ENCODE measurements at places on chromosomes 3 and 15.

DNA sequence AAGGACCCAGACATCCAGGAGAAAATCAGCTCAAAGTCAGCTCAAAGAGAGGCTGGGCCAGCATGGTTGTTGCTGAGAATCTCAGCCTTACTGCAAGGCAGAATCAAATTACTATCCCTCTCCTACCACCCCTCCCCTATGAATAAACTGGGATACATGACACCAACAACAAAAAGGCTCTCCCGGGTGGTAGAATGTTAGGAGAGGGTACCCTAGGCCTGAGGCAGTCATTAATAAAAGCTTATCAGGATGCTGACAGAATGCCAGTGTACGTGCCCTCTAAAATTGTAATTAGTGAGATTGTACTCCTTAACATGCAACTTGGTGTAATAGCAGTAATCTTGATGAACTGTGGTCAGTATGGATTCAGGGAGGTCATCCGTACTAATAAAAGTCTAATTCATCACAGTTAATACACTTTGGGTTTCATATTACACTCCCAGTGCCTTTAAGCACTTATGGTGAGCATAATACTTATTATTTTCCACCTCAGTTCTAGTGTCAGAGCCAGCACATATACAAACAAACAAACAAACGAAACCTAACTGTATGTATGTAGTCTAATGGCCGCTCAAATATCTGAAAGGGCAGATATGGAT lies 76.5 kb downstream of the B3GALNT1 start:
- peaks cover 21% of the 10 kb centered on the region for H3K27me3 ChIP-seq
- H3K4me1 ChIP-seq, result peaks cover 14% of the 10 kb centered on the region
- no peak for DNase-seq
- peaks cover 17% of the 10 kb centered on the region for H3K36me3 ChIP-seq
- H3K27ac ChIP-seq, result no peak overlapping the region

DNA sequence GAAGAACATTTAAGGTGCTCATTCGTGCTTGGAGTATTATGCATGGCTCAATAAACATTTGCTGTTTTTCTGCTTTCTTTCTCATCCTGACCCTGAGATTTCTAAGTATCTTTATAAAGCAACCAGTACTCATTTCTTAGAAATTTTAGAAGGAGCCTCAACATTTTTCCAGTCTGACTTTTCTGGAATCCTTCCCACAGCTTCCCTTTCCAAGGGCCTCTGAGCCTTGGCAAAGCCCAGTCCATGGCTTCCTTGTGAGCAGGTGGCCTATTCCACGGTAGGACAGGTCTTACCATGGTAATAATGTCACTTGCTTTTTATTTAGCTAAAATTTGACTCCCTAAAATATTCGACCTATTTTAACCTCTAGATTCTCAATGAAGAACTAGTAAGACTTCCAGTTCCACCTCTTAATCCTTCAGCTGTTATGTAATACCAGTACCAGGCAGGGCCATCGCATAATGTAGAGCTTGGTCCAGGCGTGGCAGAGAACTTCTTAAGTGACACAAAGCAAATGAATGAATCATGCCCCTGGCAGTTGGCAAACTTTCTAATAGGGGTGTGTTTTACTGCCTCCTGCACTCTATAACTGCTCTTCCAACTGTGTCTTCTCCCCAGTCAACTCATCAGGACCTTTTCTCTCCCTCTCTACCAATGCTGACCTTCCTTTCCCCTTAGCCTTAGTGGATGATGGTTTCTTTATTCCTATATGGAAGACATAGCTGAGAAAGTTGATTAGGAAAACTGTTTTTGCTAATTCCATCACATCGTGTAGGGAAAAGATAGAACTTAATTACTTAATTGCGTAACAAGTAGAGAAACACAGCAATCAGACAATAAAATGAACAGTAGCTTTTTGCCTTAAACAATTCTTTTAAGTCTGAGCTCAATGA lies 894 bp upstream of the TM4SF4 start:
- peak overlapping the region; percentile 87 for H3K4me3 ChIP-seq
- peaks cover 5% of the 10 kb centered on the region for H3K36me3 ChIP-seq
- no peaks in the 10 kb centered on the region for H3K27me3 ChIP-seq
- DNase-seq, result no peak

DNA sequence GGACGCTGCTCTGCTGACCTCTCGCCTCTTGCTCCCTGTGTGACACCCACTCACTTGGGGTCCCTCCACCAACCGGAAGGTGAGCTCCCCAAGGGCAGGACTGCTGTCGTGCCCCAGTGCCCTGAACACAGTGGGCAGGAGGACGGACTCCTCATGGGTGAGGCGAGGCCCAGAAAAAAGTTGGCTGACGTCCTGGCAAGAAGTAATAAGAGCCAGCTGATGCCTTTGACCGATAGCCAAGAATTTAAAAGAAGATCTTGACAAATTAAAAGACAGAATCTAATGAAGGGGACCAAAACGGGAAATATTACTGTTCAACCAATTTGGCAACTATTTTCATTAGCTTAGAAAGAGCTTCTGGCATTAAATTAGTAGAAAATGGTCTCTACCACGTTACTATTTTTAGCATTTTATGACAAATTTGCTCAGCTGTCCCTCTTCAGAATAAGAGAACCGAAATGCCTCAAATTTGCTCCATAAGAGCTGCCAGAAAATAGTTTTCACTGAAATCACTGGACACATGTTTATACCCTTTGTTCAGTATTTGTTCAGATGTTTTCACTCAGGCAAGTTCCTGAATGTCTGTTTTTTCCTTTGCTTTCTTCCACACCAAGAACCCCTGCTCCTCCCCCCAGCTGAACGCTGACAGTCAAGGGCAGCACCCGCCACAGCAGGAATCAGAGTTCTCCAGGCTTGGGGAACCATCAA lies 60.5 kb downstream of the XXYLT1 start:
- H3K27ac ChIP-seq, result peak overlapping the region; percentile 85
- no peaks in the 10 kb centered on the region for H3K27me3 ChIP-seq
- H3K4me1 ChIP-seq, result peaks cover 2% of the 10 kb centered on the region
- DNase-seq, result no peak
- H3K4me3 ChIP-seq, result no peak overlapping the region

GRCh38 chr3:137709011-137709601 lies 55.0 kb upstream of the SOX14 start:
- no peak for DNase-seq
- no peak overlapping the region for H3K4me3 ChIP-seq
- H3K4me1 ChIP-seq, result no peaks in the 10 kb centered on the region
- H3K27me3 ChIP-seq, result peaks cover 46% of the 10 kb centered on the region

DNA sequence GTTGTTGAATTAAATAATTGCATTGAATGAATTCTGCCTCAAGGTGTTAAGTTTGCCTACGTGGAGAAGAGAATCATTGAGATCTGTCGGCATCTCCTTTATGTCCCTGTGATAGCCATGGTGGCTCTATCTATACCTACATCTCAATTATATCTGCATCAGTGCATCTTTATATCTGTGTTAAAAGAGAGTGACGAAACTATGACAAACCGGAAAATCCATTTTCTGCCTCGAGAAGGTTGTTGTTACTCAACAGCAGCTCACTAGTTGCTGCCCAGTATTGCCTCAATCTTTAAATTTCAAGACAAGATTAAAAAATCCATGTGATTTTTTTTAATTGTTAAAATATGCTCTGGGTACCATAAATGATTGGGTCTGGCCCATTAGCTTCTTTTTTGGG lies 58.7 kb downstream of the GUCA1C start:
- DNase-seq, result no peak
- no peaks in the 10 kb centered on the region for H3K36me3 ChIP-seq
- peaks cover 4% of the 10 kb centered on the region for H3K4me1 ChIP-seq

GRCh38 chr15:76169018-76169417 lies 109.2 kb downstream of the TMEM266 start:
- no peaks in the 10 kb centered on the region for H3K4me1 ChIP-seq
- H3K27ac ChIP-seq, result no peak overlapping the region
- no peaks in the 10 kb centered on the region for H3K36me3 ChIP-seq
- H3K4me3 ChIP-seq, result no peak overlapping the region

DNA sequence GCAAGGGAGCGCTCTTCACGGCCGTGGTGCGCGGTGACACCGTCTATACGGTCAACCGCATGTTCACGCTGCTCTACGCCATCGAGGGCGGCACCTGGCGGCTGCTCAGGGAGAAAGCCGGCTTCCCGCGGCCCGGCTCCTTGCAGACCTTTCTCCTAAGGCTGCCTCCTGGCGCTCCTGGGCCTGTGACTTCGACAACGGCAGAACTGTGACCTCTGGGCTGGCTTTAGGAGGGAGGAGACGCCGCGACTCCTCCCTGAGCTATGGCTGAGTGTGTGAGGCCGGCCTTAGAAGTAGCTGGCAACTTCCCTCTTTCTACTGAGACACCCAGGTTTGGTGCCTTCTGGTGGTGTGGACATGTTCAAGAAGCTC lies 1.4 kb downstream of the KBTBD13 start:
- H3K27ac ChIP-seq, result peak overlapping the region; percentile 85
- H3K27me3 ChIP-seq, result peaks cover 47% of the 10 kb centered on the region
- H3K36me3 ChIP-seq, result no peaks in the 10 kb centered on the region
- peaks cover 9% of the 10 kb centered on the region for H3K4me1 ChIP-seq
- H3K4me3 ChIP-seq, result no peak overlapping the region

- no peaks in the 10 kb centered on the region for H3K27me3 ChIP-seq
- no peaks in the 10 kb centered on the region for H3K4me1 ChIP-seq
- H3K36me3 ChIP-seq, result peaks cover 21% of the 10 kb centered on the region
- no peak overlapping the region for H3K27ac ChIP-seq
- DNase-seq, result no peak
- H3K4me3 ChIP-seq, result no peak overlapping the region
Observed at GRCh38 chr15:81642451-81642990, 268.5 kb upstream of the TMC3 start.

- no peak for DNase-seq
- H3K4me1 ChIP-seq, result peaks cover 18% of the 10 kb centered on the region
- H3K4me3 ChIP-seq, result no peak overlapping the region
- no peaks in the 10 kb centered on the region for H3K27me3 ChIP-seq
- no peak overlapping the region for H3K27ac ChIP-seq
Observed at GRCh38 chr15:74593122-74593521, 22.5 kb upstream of the CLK3 start.

DNA sequence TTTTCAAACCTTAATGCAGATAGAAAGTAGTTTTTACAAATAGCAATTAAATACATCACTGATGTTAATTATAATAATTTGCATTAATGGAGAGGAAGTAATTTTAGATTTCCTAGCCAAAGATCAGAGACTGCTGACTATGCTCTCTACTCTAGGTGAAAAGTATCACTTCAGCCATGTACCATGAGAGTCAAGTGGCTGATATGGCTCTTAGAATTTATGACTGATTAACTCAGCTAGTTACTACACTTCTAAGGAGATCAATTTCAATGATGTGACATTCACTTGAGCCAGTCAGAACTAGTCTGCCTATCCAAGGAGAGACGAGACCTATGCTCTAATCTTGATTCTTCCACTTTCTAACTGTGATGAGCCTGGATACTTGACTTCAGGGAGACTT lies 405.7 kb upstream of the RORA start:
- H3K36me3 ChIP-seq, result no peaks in the 10 kb centered on the region
- no peak for DNase-seq
- H3K4me1 ChIP-seq, result no peaks in the 10 kb centered on the region

- H3K4me1 ChIP-seq, result no peaks in the 10 kb centered on the region
- no peak overlapping the region for H3K4me3 ChIP-seq
- no peak for DNase-seq
- no peaks in the 10 kb centered on the region for H3K36me3 ChIP-seq
Observed at GRCh38 chr3:147161833-147162232, 244.5 kb downstream of the ZIC4 start.

GRCh38 chr3:123008840-123009239 lies 18.7 kb downstream of the SEMA5B start:
- no peaks in the 10 kb centered on the region for H3K36me3 ChIP-seq
- DNase-seq, result no peak
- H3K4me3 ChIP-seq, result no peak overlapping the region
- H3K27ac ChIP-seq, result no peak overlapping the region
- peaks cover 2% of the 10 kb centered on the region for H3K4me1 ChIP-seq
- peaks cover 10% of the 10 kb centered on the region for H3K27me3 ChIP-seq

- H3K4me3 ChIP-seq, result no peak overlapping the region
- no peaks in the 10 kb centered on the region for H3K36me3 ChIP-seq
- no peaks in the 10 kb centered on the region for H3K4me1 ChIP-seq
- no peak overlapping the region for H3K27ac ChIP-seq
- DNase-seq, result no peak
- no peaks in the 10 kb centered on the region for H3K27me3 ChIP-seq
Observed at GRCh38 chr15:87919064-87919463, 337.5 kb downstream of the NTRK3 start.

- no peak for DNase-seq
- peaks cover 10% of the 10 kb centered on the region for H3K27me3 ChIP-seq
- H3K27ac ChIP-seq, result no peak overlapping the region
- peaks cover 12% of the 10 kb centered on the region for H3K36me3 ChIP-seq
- H3K4me1 ChIP-seq, result peaks cover 15% of the 10 kb centered on the region
Observed at GRCh38 chr3:184345317-184346144, 8.1 kb downstream of the FAM131A start.

DNA sequence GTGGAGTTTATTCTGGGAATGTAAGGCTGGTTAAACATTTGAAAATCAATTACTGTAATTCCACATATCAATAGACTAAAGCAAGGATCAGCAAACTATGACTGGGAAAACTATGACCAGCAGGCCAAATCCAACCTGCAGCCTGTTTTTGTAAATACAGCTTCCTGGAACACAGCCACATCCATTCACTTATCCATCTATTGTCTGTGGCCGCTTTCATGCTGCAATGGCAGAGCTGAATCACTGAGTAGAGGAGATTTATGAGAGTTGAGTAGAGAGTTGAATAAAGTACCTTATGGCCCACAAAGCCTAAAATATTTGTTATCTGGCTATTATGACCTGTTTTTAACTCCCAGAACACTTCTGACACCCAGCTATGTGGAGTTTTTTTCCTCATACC lies 12.2 kb downstream of the MYLK start:
- H3K36me3 ChIP-seq, result no peaks in the 10 kb centered on the region
- H3K4me1 ChIP-seq, result no peaks in the 10 kb centered on the region
- DNase-seq, result no peak
- H3K27me3 ChIP-seq, result no peaks in the 10 kb centered on the region
- no peak overlapping the region for H3K4me3 ChIP-seq

GRCh38 chr3:64352639-64352992 lies 127.3 kb upstream of the PRICKLE2 start:
- H3K4me1 ChIP-seq, result peaks cover 33% of the 10 kb centered on the region

DNA sequence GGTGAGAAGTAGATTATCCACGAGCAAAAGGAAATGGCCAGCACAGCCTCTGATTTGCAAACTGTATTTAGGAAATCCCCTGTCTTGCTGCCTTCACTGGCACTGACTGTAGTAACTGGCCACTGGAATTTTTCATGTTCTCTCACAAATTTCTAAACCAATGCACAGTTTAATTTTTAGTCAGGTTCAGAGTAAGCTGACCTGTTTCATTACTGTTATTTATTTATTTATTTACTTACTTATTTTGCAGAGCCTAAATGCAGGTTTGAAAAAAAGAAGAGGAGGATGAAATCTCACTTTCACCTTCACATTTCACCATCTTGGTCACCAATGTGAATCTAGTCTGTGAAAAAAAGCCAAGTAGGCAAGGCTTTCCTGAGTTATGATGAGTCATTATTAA lies 291.0 kb downstream of the PLOD2 start:
- no peaks in the 10 kb centered on the region for H3K4me1 ChIP-seq
- H3K36me3 ChIP-seq, result no peaks in the 10 kb centered on the region
- H3K27me3 ChIP-seq, result no peaks in the 10 kb centered on the region
- no peak for DNase-seq
- no peak overlapping the region for H3K27ac ChIP-seq
- H3K4me3 ChIP-seq, result no peak overlapping the region

- H3K4me3 ChIP-seq, result no peak overlapping the region
- peaks cover 2% of the 10 kb centered on the region for H3K36me3 ChIP-seq
- H3K27me3 ChIP-seq, result no peaks in the 10 kb centered on the region
- no peaks in the 10 kb centered on the region for H3K4me1 ChIP-seq
- no peak for DNase-seq
Observed at GRCh38 chr3:30124435-30125370, 481.7 kb upstream of the TGFBR2 start.

All from progenitor cell of endocrine pancreas (in vitro differentiated cells).